ENCODE measurements at places on chromosomes 3 and 15. TPM values are rescaled to one million over a fixed set of nuclear protein-coding genes. Genes with fewer than 3 reads are reported as not detected.
A peak's percentile ranks its signal among the peaks of the same experiment; 100 is the strongest.

- no peak for DNase-seq
Observed at GRCh38 chr15:66679657-66680108, 22.4 kb upstream of the SMAD6 start.

NLGN1 gene
- 0.85 TPM for total RNA-seq

ZNF197 gene
- total RNA-seq = 7.0 TPM

GRCh38 chr15:90581771-90582352 is 52.1 kb downstream of the CRTC3 start:
- DNase-seq = no peak

DNA sequence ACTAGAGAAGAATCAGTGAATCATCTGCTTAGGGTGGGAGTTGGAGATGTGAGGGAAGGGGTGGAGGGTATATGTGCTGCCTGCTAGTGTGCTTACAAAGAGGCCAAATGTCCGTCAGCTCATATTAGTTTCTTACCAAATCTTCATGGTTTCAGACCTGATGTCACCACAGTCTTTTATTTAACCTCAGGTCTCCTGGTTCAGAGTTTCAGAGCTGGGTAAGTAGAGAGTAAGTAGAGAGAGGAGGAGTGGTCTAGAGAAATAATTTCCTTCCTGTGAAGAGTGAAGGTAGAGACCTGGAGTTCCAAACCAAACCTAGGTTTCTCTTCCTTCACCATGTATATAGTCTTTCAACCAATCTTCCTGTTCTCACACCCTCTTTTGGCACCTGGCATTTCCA is 17.5 kb upstream of the P2RY1 start:
- DNase-seq = no peak

DNA sequence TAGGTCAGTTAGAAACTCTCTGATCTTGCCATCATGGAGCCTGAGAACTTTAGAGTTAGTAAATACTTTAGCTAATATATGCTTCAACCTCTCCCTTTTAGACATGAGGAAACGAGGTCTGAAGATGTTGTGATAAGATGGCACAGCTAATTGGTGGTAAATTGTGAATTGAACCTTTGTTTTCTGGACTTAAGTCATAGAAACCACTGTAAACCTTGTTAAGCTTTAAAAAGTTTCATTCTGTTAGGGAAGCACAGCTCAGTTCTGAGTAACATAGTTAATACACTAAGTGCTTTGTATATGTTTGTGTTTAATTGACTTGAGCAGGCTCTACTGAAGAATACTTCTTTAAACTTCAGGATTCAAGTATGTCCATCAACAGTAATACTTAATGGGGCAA is 108.6 kb downstream of the AKAP13 start:
- no peak for DNase-seq

PPCDC gene
- total RNA-seq = 26.1 TPM

BHLHE40 gene
- total RNA-seq = 78.4 TPM

GRCh38 chr15:80414546-80415357 is 10.6 kb downstream of the ARNT2 start:
- DNase-seq = no peak

IQCF5 gene
- total RNA-seq = not detected

DNA sequence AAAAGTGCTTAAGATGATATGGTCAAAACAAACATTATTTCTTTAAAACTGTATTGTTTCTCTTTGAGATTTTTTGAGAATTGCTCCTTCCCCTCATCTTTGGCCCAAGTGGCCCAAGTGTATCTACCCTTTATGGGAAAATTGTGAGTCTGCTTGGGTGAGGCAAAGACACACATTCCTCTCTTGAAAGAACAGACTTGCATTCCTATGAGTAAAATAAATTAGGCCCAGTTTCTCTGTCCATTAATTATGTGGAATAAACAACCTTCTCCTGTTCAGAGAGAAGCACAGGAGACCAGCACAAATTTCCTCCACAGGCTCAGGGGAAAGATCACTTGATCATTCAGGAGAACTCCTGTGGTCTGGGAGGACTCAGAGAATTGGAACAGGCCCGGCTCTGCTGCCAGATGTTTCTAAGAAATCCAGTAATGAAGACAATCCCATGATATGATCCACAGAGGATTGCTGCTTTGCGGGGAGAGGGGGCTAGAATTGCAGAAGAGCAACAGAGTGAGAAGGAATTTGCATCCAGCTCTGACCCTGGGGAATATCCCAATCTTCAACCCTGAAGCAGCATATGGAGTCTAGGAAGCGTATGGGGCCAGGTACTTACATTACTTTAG is 53.8 kb upstream of the BOC start:
- DNase-seq = no peak

- no peak for DNase-seq
Observed at GRCh38 chr3:125662675-125663074, 67.4 kb upstream of the OSBPL11 start.

DNA sequence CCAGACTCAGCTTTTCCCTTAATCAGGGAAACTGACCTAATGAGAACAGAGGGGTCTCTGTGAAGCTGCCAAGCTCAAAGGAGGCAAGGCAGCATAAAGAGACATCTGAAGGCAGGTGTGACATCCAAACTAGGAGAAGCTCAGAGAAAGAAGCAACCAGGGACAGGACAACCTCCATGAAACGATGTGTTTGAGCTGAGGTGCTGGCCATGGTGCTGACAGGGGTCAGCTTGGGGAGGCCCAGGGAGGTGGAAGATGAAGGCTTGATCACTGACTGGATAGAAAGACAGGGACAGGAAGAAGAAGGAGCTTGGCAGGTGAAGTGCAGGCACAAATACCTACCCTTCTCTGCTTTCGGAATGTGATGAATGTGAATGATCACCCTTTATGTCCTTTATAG is 179.5 kb upstream of the NSMCE3 start:
- no peak for DNase-seq

DNA sequence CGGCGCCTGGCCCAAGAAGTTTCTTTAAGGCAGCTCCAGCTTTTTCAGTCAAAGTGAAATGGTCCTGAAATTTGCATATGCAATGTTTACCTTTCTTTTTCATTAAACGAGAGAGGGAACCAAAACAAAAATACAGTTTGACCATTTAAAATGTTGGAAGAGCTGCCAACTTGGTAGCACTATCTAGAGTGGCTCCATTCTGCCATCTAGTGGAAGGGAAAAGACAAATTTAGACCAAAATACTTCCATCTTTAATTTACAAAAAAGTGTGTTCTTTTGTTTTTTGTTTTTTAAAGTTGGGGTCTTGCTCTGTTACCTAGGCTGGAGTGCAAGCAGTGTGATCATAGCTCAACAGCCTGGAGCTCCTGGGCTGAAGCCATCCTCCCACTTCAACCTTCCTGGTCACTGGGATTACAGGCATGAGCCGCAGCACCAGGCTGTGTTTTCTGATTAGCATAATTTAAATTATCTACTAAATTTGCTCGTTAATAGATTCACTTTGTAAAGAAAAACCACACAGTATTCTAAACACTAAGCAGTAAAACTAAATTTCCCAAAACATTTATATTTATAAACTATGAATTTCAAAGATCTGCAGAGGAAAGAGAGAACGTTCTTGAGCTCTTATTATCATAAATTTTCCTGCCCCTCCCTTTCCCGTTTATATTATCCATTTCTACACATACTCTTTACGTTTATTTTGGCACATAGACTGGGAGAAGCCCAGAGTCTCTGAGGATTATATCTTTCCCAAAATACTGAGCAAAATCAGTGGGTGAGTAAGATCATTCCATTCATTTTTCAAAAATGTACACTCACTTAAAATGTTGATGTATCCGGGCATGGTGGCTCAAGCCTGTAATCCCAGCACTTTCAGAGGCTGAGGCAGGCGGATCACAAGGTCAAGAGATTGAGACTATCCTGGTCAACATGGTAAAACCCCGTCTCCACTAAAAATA is 15.4 kb upstream of the RFC4 start:
- DNase-seq = peak; percentile 33

DNA sequence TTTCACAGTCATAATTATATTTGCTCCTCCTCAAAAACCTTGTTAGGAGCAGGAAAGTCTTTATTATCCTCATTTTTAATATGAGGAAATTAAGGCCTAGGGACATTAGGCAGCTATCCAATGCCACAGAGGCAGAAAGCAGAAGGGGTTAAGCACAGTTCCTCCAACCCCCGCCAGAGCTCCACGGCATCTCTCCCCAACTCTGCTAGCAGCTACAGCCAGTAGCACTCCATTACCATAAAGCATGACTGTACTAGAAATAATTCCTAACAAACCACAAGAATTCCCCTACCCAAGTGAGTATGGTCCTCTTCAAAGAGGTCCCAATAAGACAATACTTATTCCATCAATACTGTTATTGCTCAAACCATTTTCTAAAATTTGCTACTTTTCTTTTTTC is 9.8 kb downstream of the HEG1 start:
- DNase-seq = no peak

DNA sequence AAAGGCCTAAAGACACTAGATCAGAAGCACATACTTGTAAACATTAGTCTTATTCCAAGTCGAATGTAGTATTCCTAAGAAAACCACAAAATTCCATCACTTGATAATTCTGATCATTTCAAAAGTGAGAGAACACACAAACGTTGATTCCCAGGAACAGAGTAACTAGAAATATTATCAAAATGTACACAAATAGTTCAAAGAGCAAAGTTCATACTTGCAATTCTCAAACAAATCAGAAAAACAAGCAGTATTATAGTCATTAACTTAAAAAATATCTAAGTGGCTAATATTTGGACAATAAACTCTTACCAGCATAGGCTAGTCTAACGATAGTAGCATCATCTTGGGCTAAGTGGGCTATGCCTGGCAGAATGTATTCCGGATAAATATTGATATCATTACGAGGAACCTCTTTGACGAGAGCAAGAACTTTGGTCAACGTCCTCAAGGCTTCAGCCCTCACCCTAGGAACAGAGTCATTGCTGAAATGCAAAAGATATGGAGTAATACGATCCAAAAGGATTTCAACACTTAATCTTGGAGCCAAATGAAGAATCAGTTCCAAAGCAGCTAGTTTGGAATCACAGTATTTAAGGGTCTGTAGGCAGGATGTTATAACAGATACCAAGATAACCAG is 13.3 kb downstream of the PIK3R4 start:
- DNase-seq = no peak

GOLGA8T gene
- not detected for total RNA-seq

SELENOS gene
- total RNA-seq = 74.9 TPM

- DNase-seq = no peak
Observed at GRCh38 chr15:90716317-90716975, 700 bp upstream of the BLM start.

GRCh38 chr3:16072420-16073110 is 101.9 kb upstream of the GALNT15 start:
- DNase-seq = no peak

CRYGS gene
- total RNA-seq = 2.8 TPM

DNA sequence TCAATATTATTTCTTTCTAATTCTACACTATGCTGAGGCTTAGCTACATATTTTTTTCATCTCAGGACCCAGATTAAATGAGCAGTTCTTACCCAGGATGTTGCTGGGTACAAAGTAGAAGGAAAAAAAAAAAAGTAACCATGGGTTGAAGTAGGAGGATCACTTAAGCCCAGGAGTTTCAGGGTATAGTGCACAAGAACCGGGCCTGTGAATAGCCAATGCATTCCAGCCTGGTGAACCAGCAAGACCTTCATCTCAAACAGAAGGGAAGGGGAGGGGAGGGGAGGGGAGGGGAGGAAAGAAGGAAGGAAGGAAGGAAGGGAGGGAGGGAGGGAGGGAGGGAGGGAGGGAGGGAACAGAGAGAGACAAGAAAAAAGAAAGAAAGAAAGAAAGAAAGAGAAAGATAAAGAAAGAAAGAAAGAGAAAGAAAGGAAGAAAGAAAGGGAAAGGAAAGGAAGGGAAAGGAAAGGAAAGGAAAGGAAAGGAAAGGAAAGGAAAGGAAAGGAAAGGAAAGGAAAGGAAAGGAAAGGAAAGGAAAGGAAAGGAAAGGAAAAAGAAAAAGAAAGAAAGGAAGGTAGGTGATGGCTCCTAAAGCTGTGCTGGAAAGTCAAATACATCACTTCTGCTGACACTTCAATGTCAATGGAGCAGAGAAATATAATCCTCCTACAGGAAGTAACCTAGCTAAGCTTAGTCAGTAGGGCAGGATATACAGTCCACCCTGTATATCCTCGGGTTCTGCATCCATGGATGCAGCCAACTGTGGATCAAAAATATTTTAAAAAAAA is 206.8 kb upstream of the TGFBR2 start:
- no peak for DNase-seq

GUCA1C gene
- total RNA-seq = not detected

DNA sequence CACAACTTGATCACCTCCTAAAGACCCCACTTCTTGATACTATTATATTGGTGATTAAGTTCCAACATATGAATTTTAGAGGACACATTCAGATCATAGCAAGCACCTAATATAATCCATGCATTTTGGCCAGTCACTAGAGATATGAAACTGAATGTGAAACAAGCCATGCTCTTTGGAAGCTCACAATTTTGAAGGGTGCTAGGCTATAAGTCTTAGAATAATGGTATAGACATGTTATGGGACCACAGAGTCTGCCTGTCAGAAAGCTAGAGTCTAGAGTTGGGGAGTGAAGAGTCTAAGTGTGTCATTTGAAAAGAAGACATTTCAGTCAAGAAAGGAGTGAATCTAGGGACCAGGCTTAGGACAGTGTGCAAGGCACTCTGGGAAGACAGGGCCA is 186.4 kb upstream of the SLC24A5 start:
- no peak for DNase-seq

DNA sequence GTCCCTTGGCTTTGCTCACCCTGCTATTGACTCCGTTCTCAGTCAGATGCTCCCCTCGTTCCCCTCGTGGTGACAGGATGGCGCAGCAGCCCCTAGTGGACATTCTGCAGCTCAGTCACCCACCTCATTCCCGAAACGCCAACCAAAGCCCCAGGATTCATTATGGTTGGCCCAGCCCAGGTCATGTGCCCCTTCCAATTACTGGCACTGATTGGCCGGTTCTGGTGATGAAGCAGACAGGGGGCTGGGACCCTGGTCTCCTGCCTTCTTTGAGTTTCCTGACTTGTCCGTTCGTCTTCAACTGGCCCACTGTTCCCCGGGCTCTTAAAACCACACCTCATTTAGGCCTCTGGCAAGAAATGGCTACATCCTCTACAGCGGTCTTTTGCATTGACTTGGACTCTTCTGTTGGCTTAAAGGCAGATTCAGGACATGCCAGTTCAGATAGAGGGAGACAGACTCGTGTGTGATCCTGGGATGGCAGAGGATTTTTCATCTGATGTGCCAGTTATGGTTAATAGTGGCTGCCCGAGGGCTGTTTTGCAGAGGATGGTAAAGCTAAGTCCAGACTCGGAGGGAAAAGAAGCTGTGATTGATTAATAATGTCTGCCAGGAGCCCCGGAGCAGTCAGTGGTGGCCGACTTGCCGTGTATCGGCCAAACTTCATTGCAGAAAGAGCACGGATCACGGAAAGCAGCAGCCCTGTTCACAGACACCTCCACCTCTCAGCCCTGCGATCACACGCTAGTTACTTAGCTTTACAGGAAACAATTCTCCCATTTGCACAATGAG is 37.8 kb downstream of the LSM3 start:
- DNase-seq = no peak

DNA sequence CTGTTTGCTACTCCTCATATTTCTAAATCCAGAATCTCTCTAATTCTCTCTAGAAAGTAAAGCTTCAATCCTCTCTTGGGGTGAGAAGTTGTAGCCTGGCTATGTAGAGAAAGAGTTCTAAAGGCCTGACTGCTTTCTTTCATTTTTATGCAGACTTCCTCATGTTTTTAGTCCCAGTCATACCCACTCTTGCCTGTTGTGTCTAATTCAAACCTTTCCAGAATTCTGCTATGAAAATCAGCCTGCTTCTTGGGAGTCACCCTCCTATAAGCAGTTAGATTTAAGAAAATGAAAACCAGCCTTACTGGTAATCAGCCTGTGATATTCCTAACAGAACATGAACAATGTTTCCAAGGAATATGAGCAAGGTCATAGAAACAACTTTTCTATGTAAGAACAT is 14.8 kb upstream of the ZNF639 start:
- DNase-seq = no peak

Data from Panc1 (cell line).